ENCODE measurements at places on chromosomes 5 and 9.

GRCh38 chr5:181037365-181037861, 2.7 kb upstream of the BTNL9 start:
- no peaks in the 10 kb centered on the region for H3K4me1 ChIP-seq
- H3K27me3 ChIP-seq: peaks cover 67% of the 10 kb centered on the region
- no peak for DNase-seq
- H3K36me3 ChIP-seq: no peaks in the 10 kb centered on the region
- H3K4me3 ChIP-seq: no peak overlapping the region
- H3K27ac ChIP-seq: no peak overlapping the region

DNA sequence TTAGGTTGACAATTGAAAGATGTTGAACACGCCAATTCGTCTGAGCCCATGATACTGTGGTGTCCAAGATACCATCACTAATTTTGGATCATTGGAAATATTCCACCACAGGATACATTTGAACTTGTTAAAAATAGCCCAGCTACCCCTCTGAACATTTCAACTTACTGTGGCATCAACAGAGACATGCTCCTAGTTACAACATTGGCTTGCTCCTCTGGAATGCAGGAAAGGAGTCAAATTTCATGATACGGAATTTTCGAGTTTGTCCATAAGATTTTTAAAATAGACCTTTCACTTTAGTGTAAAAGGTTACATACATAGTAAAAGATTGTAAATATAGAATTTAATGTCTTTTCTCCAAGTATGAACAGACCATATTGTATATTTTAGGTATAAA, 12.8 kb downstream of the SEMA5A start:
- peaks cover 20% of the 10 kb centered on the region for H3K4me1 ChIP-seq
- no peaks in the 10 kb centered on the region for H3K36me3 ChIP-seq
- no peak for DNase-seq
- H3K27ac ChIP-seq: no peak overlapping the region
- H3K4me3 ChIP-seq: no peak overlapping the region
- H3K27me3 ChIP-seq: no peaks in the 10 kb centered on the region

DNA sequence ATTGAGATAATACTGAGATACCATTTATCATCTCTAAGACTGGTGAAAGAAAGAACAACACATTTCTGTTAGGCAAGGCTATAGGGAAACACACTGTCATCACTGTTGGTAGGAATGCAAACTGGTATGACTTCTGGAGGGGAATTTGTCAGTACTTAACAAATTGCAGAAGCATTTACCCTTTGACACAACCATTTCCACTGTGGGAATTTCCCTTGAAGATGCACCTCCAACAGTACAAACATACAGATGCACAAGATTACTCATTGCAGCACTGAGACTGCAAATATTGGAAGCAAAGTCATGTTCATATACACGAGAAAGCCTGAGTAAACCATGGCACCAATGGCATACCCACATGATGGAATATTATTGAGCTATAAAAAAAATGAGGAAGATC, 17.6 kb downstream of the GM2A start:
- H3K4me3 ChIP-seq: no peak overlapping the region
- DNase-seq: no peak
- H3K4me1 ChIP-seq: peaks cover 31% of the 10 kb centered on the region
- peaks cover 15% of the 10 kb centered on the region for H3K36me3 ChIP-seq

DNA sequence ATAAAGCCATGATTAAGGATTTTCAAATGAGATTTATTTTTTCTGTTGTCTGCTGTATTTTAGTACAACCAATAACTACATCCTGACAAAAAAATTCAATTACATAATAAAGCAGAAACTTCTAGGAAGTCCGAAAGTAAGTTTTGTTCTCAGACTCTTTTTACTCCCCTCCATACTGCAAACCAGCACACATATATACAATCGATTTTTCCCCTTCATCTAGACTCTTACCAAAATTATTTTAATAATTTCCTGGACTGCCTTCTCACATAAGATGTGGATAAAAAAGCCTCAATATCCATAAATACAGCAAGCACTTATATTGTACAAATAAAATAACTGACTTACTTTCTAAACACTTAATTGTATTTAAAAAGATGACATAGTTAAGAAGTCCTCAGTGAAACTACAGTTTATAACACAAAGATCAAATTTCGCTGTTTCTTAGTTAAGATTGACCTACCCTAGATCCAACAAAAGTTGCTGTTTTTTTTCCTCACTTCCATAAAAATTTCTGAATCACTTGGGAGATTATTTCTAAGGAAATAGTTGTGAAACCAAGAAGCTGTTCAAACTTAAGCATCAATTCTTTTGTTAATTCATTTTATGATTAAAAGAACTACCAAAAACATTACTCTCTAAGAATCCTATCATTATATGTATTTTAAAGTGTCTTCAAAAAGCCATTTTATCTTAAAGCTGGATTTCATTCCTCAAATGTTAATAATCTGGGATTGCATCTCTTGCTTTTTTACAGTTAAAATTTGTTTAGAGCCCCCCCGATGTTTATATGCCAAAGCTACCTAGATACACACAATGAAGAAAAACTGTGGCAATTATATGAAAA, 74.7 kb upstream of the IFNE start:
- peaks cover 24% of the 10 kb centered on the region for H3K27me3 ChIP-seq
- H3K4me3 ChIP-seq: peak overlapping the region; percentile 96
- no peaks in the 10 kb centered on the region for H3K36me3 ChIP-seq
- DNase-seq: no peak
- H3K4me1 ChIP-seq: peaks cover 48% of the 10 kb centered on the region

DNA sequence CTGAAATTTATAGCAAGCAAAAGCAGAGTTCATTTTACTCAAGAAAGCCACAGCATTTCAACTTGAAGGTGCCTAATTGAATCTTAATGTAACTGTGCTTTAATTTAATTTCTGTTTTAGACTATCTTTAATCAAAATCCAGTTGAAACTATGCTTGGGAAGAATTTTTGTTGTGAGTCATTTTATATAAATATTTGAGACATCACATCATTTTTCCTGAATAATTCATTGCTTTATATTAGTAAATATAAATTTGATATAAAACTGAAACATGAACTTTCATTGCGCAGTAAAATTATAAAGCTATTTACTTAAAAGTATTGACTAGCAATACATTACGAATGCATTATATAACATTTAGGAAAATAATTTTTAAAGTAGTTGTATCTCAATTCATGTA, 1937.1 kb upstream of the CDH9 start:
- no peaks in the 10 kb centered on the region for H3K27me3 ChIP-seq
- DNase-seq: no peak
- no peak overlapping the region for H3K27ac ChIP-seq
- no peaks in the 10 kb centered on the region for H3K4me1 ChIP-seq
- H3K4me3 ChIP-seq: no peak overlapping the region

DNA sequence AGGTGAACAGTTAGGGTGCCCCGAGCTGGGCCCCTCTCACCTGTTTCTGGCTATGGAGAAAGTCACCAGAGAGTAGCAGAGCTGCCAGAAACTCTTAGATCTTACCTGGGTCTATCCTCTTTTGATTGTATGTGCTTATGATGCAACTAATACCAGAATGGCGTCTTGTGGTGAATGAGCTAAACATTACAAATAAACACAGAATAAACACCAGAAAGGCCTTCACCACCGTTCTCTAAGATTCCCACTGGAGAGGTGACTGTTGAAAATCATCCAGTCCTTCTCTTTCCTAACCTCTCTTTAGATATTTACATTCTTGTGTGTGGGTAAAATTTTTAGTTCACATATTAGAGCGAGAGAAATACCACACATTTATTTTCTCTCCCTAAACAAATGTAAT, 241.7 kb upstream of the GAS1 start:
- H3K27ac ChIP-seq: no peak overlapping the region
- peaks cover 28% of the 10 kb centered on the region for H3K4me1 ChIP-seq
- H3K27me3 ChIP-seq: no peaks in the 10 kb centered on the region
- no peaks in the 10 kb centered on the region for H3K36me3 ChIP-seq
- no peak for DNase-seq

- peaks cover 3% of the 10 kb centered on the region for H3K4me1 ChIP-seq
- no peaks in the 10 kb centered on the region for H3K36me3 ChIP-seq
- H3K27me3 ChIP-seq: no peaks in the 10 kb centered on the region
- no peak for DNase-seq
- no peak overlapping the region for H3K27ac ChIP-seq
- no peak overlapping the region for H3K4me3 ChIP-seq
These were observed 329.8 kb upstream of the PDE4D start for GRCh38 chr5:60223342-60223741.

GRCh38 chr5:76175051-76175666, 92.0 kb downstream of the SV2C start:
- H3K27me3 ChIP-seq: no peaks in the 10 kb centered on the region
- no peak overlapping the region for H3K27ac ChIP-seq
- no peak for DNase-seq
- no peak overlapping the region for H3K4me3 ChIP-seq
- no peaks in the 10 kb centered on the region for H3K36me3 ChIP-seq

DNA sequence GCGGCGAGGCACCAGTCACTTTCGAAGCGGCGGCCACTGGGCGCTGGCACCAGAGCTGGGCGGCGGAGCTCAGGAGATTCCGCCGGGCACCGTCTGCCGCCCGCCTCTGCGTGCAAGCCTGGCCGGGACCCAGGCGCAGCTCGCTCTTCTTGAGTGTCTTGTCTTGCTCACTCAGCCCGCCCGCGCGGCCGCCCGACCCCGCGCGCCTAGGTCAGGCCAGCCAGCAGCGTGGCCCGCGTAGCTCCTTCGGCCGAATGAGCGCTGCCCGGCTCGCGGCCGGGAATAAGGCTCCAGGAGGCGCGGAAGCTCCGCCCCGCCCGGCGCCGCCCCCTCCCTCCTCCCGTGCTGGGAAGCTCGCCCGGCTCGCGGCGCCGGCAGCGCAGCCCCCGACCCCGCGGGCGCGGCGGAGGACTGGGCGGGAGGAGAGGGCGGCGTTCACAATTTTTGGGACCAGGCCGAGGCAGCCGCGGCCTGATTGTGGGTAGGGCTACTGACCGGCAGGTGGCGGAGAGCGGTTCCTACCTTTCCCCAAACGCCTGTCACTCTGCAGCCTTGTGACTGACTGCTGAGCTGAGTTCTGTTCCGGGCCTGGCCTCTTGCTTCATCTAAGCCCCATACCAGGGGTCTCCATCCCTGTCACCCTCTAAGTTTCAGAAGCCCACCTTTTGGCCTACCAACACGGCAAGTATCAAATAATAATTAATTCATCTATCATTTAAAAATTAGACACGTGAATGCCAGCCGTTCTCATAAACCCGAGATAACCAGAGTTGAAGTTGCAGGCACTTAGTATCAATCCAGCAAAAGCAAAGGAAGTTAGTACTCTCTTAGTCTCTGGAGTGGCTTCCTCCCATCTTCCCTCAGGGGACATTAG, at the start of gene HBEGF:
TSS of gene HBEGF (minus strand) at position 256 of the 874 bp plus-strand sequence. CDS start 275 bp downstream, outside the sequence.
- H3K4me3 ChIP-seq: peak within 1 kb of the TSS; percentile 77
- H3K27me3 ChIP-seq: peaks cover 21% of the 10 kb centered on the region
- H3K4me1 ChIP-seq: peaks cover 20% of the 10 kb centered on the region
- H3K27ac ChIP-seq: peak within 1 kb of the TSS; percentile 73
- no peaks in the 10 kb centered on the region for H3K36me3 ChIP-seq

GRCh38 chr5:110169461-110169860, 479.7 kb downstream of the MAN2A1 start:
- DNase-seq: no peak
- H3K36me3 ChIP-seq: no peaks in the 10 kb centered on the region
- no peaks in the 10 kb centered on the region for H3K27me3 ChIP-seq
- no peak overlapping the region for H3K4me3 ChIP-seq
- H3K4me1 ChIP-seq: no peaks in the 10 kb centered on the region

DNA sequence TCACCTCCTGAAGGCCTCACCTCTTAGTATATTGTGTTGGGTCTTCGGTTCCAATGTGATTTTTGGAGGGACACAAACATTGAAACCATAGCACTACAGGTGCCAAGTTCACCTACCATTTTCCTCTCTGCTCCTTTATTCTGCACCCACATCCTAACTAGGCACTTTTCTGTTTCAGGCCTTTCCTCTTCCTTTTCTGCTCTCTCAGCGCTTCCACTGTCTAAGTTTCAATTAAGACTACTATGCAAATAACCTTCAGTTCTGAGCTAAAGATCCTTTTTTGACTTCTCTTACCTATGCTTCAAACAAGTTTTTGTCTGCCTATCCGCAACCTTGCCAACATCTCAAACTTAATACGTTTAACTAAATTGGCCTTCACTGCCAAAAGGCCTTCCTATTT, 25.4 kb upstream of the ZFYVE16 start:
- no peaks in the 10 kb centered on the region for H3K36me3 ChIP-seq
- no peak overlapping the region for H3K4me3 ChIP-seq
- DNase-seq: no peak
- H3K27me3 ChIP-seq: no peaks in the 10 kb centered on the region

DNA sequence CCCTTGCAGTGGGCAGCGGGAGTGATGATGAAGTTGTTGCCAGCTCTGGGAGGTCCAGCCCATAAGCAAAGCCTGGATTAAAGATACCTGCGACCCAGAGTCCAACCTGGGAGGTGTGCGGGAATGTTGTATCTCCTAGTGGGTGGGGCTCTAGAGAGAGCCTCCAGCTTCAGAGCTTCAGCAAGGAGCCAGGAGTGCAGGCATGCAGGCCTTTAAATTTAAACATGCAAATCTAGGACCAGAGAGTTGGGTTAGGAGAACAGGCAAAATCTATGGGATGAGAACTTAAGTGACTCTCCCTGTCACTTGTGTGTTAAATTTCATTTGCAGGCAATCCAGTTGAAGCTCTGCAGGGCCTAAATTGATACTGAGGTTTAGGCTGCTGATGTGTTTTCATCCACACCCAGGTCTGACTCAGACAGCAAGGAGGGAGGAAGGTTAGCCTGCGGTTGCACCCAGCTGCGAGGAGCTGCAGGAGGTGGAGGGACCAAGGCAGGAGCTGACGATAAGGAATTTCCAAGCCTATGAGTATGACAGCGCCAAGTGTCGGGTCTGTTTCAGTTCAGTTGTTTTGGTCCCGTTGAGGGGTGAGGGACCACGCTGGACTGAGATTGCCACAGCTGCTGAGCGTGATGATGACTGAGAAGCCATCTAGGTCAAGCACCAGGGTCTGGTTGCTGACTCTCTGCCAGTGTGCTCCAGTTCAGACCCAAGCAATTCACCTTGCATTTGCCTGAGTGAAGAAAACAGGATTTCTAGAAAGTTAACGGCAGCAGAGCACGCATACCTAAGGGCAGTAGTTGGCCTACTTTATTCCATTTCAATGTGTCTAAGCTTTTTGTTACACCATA, 243.0 kb downstream of the ICE1 start:
- DNase-seq: no peak
- H3K27ac ChIP-seq: no peak overlapping the region
- no peaks in the 10 kb centered on the region for H3K36me3 ChIP-seq
- peaks cover 3% of the 10 kb centered on the region for H3K27me3 ChIP-seq
- H3K4me1 ChIP-seq: peaks cover 2% of the 10 kb centered on the region

- peaks cover 24% of the 10 kb centered on the region for H3K36me3 ChIP-seq
- H3K4me1 ChIP-seq: peaks cover 19% of the 10 kb centered on the region
These were observed 23.1 kb upstream of the ERCC6L2 start for GRCh38 chr9:95852059-95853032.

GRCh38 chr9:122923947-122924346, 7.4 kb downstream of the ZBTB26 start:
- no peak overlapping the region for H3K27ac ChIP-seq
- no peak for DNase-seq
- peaks cover 2% of the 10 kb centered on the region for H3K36me3 ChIP-seq
- peaks cover 3% of the 10 kb centered on the region for H3K4me1 ChIP-seq
- H3K27me3 ChIP-seq: no peaks in the 10 kb centered on the region
